ENCODE measurements at places on chromosomes 16 and 17.

- DNase-seq: no peak
These were observed 215.6 kb downstream of the MSI2 start for GRCh38 chr17:57471868-57472368.

- no peak for DNase-seq
These were observed 3.5 kb upstream of the RNF43 start for GRCh38 chr17:58420827-58421226.

DNA sequence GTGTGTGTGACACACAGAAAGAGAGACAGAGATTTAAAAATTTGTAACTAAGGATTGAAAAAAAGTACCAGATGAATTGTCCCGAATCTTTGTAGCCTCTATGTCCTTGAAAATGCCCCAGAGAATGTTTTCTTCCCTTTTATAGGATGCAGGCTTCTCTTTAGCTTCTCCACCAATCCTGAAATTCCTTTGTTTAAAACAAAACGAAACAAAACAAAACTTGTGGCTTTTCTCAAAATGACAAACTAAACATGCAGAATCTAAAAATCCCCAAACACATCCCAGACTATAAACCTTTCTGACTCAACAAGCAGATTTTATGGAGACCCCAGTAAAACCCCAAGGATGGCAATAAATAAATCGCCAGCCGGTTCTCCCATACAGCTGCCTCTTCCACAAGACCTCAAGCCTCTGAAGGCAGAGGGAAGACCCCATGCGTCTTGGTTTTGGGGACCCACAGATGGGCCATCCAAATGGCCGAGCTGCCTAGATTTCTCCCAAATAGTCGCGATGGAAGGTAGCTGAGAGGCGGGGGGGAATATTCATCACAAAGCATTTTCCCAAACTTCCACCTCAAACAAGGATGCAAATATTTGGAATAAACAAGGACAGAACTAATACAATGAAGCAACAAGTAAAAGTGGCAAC is 269.5 kb upstream of the FOXF1 start:
- DNase-seq: no peak

GRCh38 chr16:88895335-88895734 is 28.9 kb upstream of the PABPN1L start:
- no peak for DNase-seq

DNA sequence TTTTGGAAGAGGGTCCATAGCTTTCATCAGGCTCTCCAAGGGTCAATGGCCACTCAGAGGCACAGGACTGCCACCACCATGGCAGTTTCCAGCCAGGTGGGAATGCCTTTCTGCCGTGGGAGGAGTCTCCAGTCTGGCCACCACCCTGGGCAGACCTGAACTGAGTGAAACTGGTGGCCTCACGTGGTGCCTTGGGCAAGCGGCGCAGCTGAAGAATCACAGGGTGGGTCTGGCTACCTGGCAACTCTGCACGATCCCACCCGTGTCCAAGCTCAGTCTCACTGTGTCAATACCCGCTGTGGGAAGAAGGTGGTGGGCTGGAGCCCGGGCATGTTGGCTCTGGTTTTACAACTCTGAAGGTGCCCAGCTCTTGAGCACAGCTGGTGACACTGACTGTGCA is 31.8 kb downstream of the VAC14 start:
- DNase-seq: no peak

GRCh38 chr17:14489986-14490385 is 189.1 kb downstream of the HS3ST3B1 start:
- no peak for DNase-seq

- DNase-seq: no peak
These were observed 143.8 kb downstream of the CPPED1 start for GRCh38 chr16:12659871-12660270.

DNA sequence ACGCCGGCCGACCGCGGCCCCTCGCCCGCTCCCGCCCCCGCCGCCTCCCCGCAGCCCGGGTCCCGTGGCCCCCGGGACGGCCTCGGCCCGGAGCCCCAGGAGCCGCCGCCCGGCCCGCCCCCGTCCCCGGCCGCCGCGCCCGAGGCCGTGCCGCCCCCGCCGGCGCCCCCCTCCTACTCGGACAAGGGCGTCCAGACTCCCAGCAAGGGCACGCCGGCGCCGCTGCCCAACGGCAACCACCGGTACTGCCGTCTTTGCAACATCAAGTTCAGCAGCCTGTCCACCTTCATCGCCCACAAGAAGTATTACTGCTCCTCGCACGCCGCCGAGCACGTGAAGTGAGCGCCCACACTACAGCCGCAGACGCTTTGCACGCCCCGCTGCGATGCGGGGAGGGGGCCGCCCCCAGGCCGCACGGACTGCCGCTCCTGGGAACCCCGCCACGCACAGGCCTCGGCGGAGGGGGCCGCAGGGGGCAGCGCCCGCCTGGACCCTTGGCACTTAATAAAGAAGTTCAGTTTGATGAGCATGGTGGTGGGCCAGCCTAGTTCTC is 35.5 kb upstream of the ZC3H18 start:
- no peak for DNase-seq

DNA sequence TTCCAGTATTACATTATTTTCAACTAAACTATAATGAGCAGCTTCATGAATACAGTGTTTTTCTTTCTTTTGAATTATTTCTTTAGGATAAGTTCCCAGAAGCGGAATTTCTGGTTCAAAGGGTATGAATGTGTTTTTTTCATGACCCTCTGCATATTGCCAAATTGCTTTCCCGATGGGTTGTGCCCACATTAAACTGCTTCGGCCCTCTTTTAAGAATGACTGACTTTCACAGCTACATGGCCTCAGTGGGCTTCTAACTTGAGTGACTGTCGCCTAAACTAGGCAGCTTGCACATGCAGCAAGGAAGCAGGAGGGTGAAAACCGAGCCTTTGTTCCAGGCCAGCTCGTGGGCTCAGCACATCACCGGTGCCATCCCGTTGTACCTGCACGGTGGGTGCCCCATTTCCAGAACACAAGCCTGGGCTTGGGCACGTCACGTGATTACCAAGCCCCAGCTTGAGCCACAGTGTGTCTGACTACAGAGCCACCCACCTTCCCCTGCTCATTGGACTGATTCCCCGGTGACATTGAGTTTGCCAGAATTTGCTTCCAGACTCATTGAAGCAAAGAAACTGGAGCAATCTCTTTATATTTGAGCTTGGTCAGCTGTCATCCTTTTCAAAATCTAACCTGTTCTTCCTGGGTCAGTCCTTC is 112.8 kb downstream of the CLEC16A start:
- DNase-seq: no peak

DNA sequence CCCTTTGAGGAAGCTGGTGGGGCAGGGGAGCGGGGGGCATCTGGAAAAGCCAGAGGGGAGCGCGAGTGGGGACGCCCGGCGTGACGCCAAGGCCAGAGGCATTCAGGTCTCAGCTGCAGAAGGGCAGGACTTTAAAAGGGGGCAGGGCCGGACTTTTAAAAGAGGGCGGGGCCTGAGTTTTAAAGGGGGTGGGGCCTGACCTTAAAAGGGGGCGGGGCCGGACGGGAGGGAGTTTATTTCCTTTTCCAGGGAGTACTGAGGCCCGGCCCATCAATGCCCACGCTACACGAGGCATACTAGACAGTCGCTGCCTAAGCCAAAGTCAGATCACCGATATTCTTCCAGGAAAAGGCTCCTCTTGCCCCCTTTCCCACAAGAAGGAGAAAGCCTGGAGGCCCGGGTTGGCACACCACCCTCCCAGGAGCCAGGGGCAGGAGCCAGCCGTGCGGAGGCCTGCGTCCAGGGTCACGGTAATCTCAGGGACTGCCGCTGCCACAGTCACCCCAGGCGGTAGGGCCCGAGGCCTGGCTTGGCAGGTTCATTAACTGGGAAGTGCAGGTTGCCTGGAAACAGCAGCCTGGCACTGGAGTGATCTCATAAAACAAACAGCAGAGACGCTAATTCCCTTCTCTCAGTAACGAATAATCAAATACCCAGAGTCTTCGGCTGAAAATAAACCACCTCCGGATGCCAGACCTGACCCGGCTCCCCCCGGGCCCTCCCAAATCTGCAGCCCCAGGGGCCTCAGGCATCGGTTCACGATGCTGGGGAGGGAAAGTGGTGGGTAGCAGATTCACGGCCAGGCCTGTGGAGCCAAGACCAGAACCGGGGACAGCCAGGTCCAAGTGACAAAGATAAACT is 90.7 kb downstream of the TIMM22 start:
- no peak for DNase-seq

- DNase-seq: no peak
These were observed 30.2 kb upstream of the ST6GALNAC1 start for GRCh38 chr17:76673729-76674128.

GRCh38 chr17:55774846-55775271 is 24.0 kb downstream of the PCTP start:
- DNase-seq: no peak

GRCh38 chr16:47970291-47970931 is 185.4 kb downstream of the ABCC12 start:
- DNase-seq: no peak

DNA sequence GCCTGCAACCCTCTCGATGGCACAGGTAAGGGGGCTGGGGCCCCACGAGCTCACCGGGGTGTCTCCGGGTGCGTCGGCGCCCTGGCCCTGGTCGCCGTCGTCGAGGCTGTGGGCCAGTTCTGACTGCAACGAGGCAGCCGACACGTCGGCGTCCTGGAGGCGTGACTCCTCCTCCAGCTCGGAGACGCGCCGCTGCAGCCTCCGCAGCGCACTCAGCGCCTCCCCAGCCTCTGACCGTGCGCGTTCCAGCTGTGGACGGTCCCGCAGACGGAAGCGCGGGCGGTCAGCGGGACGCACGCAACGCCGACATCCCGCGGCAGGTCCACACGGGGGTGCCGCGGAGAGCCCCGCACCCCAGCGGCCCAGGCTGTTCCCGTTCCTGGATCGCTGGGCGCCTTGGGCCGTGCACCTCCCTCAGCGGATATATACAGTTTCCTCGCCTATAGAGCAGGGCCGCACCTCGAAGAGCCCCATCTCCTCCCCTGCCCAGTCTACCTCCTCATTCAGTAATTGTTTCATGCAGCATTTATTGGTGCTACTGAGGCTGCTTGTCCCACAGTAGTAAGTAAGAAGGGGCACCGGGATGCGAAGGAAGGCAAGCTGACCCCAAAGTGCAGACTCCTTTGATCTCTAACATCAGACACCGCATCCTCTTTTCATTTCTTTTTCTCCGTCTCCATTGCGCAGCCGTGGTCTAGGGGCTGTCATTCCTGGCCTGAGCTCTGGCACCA is 5.8 kb downstream of the THOC6 start:
- no peak for DNase-seq

DNA sequence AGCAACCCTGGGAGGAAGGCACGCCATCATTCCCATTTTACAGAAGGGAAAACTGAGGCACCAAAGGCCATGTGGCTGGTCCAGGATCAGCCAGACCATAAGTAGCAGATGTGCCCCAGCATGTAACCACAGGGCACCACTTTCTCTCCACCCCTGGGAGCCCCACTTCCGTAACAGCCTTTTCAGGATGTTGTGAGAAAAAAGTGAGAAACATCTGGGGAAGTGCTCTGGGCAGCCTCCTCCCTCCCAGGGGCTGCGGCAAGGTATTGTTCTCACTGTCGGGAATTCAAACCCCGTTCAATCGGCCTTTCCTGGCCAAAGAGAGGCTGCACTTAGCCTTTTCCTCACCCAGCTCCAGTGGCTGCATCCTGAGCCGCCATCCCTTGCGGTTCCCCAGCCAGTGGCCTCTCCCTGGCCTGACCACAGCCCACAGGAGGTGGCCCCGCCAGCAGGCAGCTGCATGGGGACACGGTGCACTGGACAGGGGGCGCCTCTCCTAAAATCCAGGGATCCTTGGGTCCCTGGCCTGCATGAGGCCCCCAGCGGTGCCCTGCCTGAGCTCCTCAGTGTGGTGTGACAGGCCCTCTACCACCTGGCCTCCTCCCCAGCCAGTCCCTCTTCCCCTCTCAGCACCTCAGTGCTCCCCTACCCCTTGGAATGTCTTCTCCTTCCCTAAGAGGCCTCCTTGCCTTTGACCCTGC is 5.7 kb upstream of the CDH5 start:
- no peak for DNase-seq

- DNase-seq: no peak
These were observed 555.3 kb upstream of the C16orf82 start for GRCh38 chr16:26511463-26511862.

DNA sequence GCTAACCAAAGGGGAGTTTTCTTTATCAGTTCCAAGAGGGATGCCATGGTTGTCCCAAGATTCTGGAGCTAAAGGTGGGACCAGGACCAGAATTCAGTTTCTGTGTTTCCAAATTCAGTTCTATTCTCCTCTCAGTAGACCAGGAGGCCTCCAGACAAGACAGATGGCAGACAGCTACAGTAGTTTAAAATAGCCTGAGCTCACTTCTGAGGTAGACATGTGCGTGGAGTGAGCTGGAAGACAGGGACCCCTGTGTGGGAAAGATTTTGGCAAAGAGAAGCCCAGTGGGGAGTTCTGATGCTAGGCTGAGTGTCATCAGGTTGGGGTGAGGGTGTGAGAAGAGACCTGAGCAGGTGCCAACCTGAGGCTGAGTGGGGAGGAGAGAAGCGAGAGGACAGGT is 95.4 kb downstream of the PRKCB start:
- no peak for DNase-seq

- DNase-seq: no peak
These were observed 122.9 kb downstream of the ABCA8 start for GRCh38 chr17:68832109-68832802.

- no peak for DNase-seq
These were observed 479 bp downstream of the IRX6 start for GRCh38 chr16:55324285-55325079.

DNA sequence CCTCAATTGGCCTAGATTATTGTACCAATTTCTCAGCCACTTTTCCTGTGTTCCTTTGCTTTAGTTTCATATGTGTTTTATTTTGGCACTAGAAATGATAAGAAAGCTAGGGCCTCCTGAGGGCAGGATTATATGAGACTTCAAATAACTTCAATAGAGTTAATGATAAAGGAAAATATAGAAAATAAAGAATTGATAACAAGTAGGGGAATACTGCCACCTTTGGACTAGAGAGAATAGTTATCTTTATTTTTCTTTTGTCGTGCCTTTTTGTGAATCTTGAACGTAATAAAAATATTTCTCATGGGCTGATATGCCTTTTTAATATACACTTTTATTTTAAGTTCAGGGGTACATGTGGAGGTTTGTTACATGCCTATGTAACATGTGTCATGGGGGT is 29.3 kb upstream of the RBL2 start:
- DNase-seq: no peak

DNA sequence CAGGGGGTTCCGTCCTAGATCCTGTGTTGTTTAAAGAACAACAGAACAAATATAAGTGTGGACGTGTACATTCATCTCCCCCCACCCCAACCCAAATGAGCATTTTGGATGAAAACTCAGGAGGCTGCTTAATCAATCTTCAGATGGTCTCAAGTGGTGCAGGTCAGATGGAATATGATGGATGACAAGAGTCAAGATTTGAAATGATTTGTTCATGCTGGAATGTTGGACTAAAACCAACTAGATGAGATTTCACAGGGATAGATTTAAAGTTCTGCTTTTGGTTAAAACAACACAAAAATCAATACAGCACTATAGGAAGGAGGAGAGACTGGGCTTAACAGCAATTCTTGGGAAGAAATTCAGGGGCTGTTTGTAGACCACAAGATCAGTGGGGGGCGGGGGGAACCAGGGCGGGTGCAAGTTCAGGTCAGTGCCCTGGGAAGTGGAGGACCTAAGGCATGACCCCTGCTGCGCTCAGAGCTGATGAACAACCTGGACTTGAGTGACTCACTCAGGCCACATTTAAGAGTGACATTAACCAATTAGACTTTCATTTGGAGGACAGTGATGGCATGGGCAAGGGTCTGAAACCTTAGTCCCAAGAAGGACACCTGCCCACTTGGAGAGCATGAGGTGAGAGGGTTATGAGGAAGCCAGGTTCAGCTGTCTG is 15.1 kb downstream of the TTYH2 start:
- no peak for DNase-seq
